ENCODE measurements at places on chromosomes 12 and 14. TPM values are rescaled to one million over a fixed set of nuclear protein-coding genes. Genes with fewer than 3 reads are reported as not detected.
A peak's percentile ranks its signal among the peaks of the same experiment; 100 is the strongest.

DNA sequence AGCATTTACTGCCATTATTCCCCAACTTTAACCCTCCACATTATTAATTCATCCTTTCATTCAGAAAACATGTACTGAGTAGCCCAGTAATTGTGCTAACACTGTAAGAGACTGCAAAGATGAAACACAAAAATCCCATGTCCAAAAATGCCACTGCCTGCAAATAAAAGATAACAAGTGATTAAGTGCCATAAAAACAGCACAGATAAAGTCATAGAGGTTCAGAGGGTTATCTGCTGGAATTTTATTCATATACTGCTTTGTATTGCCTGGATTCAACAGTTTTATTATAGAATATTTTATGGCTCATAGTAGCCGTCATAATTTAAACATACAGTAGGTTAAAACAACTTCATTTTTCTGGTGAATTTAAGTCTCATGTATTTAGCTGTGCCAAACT, 177.9 kb downstream of the KICS2 start:
- DNase-seq, result no peak

- DNase-seq, result no peak
These were observed 144.5 kb upstream of the SLC38A2 start for GRCh38 chr12:46516933-46517578.

GRCh38 chr12:4224206-4224889, 49.2 kb upstream of the CCND2 start:
- DNase-seq, result no peak

DNA sequence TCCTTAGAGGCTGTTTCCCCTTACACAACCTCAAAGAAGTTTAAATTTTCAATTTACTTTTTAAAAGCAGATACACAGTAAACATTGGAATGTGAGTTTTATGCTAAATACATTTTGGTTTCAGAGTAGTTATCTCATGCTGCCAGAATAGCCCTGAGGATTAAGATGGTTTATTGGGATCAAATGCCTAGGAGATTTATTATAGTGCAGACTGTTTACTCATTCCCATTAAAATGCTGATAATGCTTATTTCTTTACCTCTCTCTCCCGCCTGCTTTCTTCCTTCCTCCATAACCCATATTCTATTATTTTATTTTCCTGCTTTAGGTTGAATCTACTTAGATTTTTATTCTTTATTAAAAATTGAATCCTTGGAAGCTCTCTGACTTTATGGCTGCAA, 340.2 kb downstream of the DIO2 start:
- no peak for DNase-seq

DNA sequence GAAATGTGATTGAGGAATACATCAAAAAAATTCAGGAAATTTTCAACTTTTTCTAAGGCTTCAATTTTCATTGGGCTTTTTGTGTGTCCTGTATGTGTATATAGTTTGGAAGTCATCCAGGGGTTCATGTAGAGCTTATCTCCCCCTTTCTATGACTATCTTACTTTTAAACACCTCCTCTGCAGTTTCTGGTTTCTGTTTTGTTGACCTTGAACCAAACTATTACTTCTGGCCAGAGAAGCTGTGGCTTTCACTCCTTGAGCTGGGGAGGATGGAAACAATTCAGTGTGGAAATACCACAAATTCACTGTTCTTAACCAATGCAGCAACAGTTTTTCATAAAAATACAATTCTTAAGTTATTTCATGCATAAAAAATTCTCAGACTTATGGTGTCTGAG, 613.2 kb upstream of the SEL1L start:
- DNase-seq, result no peak

GRCh38 chr12:32499048-32499447, 99.7 kb downstream of the FGD4 start:
- DNase-seq, result no peak

DNA sequence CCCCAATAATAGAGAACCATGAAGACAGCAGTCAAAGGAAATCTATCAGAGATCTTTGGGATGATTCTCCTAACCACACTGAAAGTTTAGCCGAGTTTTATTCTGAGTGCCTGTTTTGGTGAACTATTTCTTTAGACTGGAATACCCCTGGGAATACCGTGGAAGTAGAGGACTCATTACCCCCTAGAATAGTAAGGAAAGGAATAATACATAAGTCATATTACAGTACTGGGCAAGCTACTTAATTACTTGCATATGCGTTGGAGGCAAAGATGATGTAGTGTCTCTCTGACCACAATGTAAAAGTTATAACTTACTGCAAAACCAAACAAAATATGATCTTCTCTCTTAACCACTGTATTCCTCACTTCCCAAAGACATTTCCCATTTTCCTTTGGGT, 25.5 kb downstream of the ZC2HC1C start:
- DNase-seq, result no peak

GRCh38 chr14:85728476-85729065, 198.6 kb downstream of the FLRT2 start:
- DNase-seq, result no peak

GRCh38 chr12:52622349-52622748, 4.0 kb upstream of the KRT73 start:
- DNase-seq, result no peak

- peak; percentile 53 for DNase-seq
These were observed 111.4 kb downstream of the EGLN3 start for GRCh38 chr14:33839193-33840076.

- no peak for DNase-seq
These were observed 80.0 kb upstream of the RPH3A start for GRCh38 chr12:112711507-112711906.

DNA sequence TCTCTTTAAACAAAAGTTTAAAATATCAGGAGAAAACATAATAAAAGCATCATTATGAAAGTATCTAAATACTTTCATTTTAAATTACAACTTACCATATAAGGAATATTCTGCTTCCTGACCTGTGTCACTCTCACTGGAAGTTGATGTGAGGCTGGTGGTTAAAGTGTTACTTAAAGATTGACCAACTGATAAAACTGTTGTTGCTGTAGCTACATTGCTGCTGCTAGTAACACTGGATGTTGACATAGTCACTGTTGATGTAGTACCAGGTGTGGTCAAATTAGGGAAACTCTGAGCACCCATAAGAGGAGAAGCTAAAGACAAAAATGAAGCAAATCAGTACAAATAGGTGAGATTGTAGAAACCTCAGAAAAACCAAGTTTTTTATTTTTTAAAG, 79.9 kb downstream of the HECTD1 start:
- no peak for DNase-seq

- DNase-seq, result no peak
These were observed 225.0 kb upstream of the GRIP1 start for GRCh38 chr12:66903782-66904396.

GRCh38 chr12:83865431-83865830, 1047.2 kb downstream of the SLC6A15 start:
- DNase-seq, result peak; percentile 13

DNA sequence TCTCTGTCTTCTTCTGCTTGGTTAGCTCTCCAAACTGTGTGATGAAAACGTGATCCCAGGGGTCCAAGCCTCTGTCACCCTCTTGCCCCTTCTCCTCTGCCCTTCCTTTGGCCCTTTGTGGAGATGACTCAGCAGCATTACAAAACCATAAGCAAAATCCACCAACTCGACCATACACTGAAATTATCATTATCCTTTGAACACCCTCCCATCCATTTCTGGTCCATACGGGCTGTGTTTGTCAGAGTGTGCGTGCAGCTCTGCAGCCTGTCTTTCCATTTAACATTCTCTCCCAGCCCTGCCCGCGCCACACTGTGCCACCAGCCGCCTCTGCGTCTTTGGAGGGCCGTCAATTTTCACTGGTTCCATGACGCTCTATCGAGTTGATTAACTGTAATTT, 69.2 kb downstream of the SLC25A47 start:
- DNase-seq, result no peak

DNA sequence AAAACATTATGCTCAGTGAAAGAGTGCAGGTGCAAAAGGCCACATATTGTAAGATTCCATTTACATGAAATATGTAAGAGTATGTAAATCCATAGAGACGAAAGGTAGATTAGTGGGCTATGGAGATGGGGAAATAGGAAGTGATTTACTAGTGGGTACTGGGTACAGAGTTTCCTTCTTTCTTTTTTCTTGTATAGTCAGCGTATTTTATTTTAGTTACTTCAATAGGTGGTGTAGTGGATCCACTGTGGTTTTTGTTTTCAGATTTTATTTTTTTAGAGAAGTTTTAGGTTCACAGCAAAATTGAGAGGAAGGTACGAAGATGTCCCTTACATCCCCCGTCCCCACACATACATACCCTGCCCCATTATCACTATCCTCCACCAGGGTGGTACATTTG, 6.1 kb upstream of the CIT start:
- DNase-seq, result no peak

GRCh38 chr12:53344824-53345485, 8.8 kb upstream of the SP7 start:
- DNase-seq, result peak; percentile 58

DNA sequence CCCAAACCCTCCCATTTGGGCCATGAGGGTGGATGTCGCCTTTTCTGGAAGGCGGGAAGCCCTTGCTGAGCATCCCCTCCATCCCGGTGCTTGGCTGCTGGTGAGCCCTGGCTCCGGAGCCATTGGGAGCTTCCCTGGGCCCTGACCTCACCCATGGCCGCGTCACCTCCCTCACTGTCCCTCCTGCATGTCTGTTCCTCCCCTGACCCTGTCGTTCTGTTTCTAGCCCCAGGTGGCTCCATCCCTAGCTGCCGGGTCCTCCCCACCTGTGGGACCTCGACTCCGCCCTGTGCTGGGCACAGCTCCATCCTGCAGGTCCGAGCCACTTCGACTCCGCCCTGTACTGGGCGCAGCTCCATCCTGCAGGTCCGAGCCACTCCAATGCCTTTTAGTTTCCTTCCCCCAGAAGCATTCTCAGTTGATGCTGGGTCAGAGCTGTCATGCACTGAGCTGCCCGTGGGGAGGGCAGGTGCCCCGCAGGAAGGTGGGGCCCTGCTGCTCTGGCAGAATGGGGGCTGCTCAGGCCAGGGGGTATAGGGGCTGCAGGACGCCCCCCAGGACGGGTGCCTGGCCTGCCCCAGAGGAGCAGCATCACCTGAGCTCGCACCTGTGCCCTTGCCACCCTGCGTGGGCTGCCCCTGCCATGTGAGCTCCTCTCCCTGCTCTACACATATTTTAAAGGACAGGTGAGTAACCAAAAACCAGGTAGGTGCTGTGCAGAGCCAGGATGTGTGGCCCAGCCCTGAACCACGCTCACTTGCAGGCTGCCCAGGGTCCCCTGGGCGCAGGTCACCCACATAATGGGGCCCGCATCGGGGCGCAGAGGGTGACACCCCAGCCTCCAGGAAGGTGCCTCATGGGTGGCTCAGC, 19.0 kb downstream of the NOC4L start:
- DNase-seq, result peak; percentile 31

DNA sequence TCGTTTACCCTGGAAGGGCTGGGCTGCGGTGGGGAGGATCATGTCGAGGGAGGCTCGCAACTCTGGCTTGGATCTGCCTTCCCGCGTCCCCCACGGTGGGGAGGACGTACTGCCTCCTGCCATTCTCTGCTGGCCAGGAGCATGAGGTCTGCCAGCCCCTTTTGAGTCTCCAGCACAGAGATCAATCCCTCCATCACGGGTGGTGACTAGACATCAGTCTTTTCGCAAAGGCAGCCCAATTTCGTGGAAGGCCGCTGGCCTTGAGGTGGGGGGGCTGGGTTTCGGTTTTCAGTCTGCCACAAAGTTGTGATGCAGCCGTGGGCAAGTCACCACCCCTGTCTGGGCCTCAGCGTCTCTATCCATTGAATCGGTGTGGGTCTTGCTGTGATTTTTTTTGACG, 62.2 kb downstream of the PRMT8 start:
- no peak for DNase-seq

DNA sequence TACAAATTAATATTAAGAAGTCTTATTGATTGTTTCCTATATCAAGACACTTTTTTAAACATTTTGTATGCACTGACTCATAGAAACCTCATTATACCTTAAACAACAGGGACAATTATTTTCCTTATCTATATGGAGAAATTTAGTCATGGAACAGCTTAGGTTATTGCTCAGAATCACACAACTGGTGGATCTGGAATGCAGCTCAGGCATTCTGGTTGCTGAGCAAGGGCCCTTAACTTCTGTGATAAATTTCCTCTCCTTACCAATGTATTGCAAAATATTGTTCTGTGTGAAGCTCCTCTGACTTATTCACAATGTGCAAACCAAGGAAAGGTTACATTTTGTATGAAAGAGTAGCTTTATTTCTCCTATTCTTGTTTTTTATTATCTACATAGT, 817.8 kb downstream of the LRFN5 start:
- no peak for DNase-seq

DNA sequence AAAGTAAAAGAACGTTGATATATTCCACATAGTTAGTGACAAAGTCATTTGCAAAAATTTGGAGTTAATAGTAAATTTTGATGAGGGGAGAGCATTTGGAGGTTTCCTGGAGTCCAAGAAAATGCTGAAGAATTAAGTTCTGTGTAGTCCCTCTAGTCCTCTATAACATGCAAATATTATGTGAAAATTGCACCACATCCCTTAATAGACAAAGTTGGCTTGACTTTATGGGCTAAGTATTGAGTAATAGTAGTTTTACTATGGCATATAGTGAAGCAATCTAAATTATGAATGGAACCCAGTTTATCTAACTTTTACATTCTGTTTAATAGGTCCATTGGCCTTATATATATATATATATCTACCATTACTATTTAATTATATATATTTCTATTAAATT, 66.4 kb upstream of the DCN start:
- no peak for DNase-seq

DNA sequence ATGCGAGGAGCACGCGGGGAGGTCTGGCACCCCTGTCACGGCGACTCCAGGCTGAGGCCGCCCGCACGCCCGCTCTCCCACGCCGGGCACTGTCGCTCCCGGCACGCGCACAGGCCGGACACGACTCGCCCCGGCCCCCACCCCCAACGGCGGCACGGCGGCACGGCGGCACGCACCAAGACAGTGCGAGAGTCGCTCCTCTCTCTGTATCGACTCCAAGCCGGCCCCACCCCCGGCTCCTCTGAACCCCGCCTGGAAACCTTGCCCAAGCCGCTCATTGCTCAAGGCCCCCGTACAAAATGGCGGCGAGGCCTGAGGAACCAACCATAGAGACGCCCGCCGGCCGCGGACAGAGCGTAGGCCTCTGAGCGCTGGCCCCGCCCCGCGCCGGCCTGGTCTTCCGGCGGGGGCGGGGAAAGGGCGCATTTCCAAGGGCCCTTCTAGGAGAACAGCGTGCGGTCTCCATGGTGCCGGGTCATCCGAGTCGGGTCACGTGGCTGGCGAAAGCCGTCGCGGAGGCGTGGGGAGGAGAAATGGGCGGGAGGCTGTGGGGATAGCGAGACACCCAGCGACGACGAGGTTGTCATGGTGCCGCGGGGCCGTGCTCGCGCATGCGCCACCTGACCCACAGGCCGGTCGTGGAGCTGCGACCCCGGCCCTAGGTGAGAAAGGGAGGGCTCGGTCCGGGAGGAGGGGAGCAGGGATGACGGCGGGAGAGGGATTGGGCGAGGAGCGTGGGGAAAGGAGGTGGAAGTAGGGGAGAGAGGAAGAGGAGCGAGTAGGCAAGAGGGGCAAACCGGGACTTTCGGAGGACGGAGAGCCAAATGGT, at the start of gene CIPC:
TSS of gene CIPC (plus strand) at position 559 of the 829 bp plus-strand sequence. CDS start 7,451 bp downstream, outside the sequence.
- peak; percentile 98 for DNase-seq

CLEC2A gene
- total RNA-seq, result not detected

P2RX2 gene
- not detected for total RNA-seq

LEMD3 gene
- 17.4 TPM for total RNA-seq

KRT72 gene
- total RNA-seq, result not detected

GPRC5A gene
- total RNA-seq, result 10.1 TPM

EML5 gene
- total RNA-seq, result 0.58 TPM

RNF10 gene
- 59.4 TPM for total RNA-seq

CLEC7A gene
- 0.87 TPM for total RNA-seq

KRT80 gene
- 4.7 TPM for total RNA-seq
